ENCODE measurements at places on chromosomes 7 and 10. TPM values are rescaled to one million over a fixed set of nuclear protein-coding genes. Genes with fewer than 3 reads are reported as not detected.
A peak's percentile ranks its signal among the peaks of the same experiment; 100 is the strongest.

GRCh38 chr7:140638173-140638791 is 2.3 kb downstream of the DENND2A start:
- DNase-seq = no peak

DNA sequence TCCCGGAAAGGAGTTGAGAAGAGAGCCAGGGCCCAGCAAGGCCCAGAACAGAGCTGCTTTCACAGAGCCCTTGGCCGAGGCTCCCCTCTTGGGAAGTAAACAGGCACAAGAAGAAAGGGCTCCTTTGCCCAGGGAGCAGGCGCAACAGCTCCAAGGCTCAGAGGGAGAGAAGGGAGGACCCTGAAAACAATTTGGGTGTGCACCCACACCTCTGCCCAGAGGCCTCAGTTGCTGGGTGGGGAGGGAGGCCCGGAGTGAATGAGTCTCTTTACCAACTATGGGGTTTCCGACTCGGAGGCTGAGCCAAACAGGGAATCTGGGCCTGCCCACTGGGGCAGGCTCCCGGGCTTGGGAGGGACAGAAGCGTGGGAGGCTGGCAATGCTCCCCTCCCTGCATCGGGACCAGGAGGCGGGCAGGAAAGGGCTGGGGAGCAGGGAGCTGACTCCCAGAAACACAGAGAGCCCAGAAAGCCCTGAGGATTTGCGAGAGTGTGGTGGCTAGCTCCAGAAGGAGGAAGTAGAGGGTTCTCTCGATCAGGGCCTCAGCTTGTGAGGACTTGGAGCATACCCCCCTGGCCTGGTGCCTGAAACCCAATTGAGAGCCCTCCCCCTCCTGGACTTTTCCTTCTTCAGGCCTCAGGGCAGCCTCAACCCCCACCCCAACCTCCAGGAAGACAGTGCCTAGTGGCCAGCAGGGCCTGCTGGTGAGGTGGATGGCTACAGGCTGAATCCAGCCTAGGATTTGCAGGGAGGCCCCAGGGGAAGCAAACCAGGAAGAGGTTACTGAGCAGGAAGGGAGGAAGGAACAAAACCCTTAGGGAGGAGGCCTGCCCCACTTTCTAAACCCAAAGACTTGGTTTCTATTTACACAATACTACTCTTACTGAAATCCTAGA is 6.2 kb downstream of the C10orf105 start:
- DNase-seq = peak; percentile 67

DNA sequence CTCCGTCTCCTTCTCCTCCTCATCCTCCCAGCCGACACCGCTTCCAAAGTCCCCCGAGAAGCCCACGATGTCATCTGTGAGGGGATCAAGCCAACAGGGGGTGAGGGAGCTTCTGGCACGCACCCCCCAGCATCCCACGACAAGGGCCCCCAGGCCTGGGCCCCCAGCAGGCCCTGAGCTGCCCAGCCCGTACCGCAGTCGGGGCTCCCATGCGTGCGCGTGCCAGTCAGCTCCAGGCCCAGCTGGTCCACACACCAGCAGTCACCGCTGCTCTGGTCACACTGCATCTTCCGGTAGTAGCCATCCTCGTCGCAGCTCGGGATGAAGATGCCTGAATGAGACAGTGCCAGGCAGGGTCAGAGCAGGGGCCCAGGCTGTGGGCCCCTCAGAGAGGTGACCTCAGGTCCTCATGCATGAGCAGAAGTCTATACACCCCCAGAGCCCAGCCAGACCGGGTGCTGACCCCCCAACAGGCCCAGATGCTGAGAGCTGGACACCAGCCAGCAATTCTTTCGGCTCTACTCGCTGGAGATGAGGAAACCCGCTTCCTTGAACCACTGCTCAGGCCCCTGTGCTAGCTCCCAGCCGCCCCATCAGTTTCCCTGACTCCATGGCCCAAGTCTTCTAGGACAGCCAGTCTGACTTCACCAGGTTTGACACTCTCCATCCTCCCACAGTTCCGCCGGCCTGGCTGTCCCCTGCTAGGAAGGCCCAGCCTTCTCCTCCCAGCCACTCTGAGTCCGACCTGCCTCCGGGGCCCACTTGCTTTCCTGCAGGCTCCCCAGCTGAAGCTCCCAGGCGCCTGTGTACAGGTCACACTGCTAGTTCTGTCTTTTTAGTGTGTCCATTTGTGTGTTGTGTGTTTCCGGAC is 25.3 kb downstream of the SPOCK2 start:
- no peak for DNase-seq

DNA sequence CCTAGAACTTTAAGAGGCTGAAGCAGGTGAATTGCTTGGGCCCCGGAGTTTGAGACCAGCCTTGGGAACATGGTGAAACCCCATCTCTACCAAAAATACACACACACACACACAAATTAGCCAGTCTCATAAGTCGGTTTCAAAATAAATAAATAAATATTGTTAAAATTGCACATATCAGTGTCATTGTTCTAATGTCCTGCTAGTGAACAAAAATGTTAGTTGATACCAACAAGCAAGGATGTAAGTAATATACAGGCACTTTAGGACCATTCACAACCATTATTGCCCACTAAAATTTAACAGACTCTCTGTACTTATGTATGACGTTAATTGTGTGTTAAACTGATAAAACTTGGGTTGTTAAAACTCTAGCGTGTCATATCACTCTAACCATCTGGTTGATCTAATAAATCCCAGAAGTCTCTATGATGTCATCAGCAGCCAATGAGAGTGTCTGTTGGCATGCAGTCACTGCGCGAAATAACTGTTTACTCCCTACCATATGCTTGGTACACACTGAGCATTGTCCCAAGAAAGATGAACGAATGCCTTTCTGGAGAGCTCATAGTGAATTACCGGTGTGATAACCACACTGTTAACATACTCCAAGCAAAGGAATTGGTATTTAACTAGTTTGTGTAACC is 30.4 kb upstream of the OTUD1 start:
- DNase-seq = no peak

GRCh38 chr7:73921623-73922528 is 60.9 kb downstream of the TMEM270 start:
- DNase-seq = no peak

DNA sequence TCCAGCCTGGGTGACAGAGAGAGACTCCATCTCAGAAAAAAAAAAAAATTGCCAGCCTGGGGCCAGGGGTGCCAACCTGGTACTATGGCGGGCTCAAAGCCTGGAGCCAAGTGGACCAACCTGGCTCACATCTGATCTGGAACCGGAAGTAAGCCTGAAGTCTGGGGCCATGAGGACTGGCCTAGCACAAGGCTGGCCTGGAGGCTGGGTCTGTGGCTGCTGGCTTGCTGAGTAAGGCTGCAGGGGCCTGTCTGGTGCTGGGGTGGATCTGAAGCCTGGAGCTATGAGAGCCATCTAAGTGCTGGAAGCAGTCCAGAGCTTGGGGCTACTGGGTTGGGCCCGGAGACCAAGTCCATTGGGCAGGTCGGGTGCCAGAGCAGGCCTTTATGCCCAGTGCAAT is 84.9 kb downstream of the CCDC3 start:
- DNase-seq = no peak

DNA sequence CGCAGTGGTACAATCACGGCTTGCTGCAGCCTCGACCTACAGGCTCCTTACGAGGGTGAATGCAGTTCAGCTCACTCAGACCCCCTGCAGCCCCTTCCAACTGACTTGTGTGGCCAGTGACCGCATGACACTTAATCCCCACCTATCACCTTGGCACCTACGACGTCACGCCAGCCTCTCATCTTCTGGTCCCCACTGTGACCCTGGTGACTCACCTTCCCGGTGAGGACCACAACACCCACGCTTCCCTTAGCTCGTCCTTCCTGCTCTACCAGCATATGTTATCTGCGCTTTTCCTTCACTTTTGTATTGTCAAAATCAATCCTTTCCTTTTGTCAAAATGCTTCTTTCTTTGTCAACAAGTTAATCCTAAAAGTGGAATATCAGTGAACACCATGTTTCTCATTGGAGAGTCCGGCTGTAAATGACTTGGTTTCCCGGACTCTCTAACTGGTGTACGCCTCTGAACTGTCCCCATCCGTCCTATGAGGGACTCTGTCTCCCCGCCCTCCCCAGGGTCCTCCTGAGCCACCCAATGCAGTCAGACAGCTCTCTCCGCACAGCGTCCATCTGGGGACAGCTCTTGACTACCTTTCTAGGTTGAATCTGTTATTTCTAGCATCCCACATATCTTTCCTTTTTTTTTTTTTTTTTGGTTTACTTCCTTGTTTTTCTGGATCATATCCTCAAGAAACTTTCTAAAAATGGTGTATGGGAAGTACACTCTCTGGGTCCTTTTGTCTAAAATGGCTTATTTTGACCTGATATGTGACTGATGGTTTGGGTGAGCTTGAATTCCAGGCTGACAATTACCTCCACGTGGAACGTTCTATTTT is 37.3 kb downstream of the CFAP46 start:
- DNase-seq = no peak

- no peak for DNase-seq
These were observed 409.5 kb downstream of the ADRA2A start for GRCh38 chr10:111486346-111486745.

DNA sequence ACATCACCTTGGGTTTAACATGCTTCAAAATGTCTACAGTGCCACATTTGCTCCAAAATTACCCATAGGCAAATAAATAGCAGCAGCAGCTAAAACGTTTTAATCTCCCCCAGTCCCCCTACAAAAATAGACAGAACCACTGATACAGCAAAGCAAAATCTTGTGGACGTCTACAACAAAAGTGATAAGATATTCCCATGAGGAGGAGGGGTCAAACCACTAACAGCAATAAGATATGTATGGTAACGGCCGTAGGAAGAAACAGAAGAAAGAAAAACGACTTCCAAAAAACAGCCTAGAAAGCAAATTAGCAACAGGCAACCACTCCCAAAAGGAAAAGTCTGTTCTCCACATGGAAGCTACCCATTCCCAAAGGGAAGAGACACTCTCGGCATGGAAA is 34.5 kb upstream of the ST8SIA6 start:
- no peak for DNase-seq

DNA sequence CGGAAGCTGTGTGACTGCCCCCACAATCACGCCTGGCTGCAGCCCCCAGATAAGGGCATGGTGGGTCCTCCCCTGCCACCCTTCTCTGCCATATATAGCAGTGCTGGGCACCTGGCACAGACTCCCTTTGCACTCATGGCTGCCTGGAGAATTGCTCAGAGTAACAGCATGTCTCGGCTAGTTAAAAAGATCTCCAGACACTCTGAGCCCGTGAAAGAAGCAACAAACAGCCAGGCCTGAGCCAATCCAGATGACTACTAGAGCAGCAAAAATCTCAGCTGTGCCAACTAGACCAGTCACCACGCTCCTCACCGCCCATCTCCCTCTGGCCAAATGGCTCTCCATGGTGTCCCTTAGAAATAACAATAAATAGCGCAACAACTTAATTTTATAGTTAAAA is 71.3 kb downstream of the PARD3 start:
- no peak for DNase-seq

- DNase-seq = no peak
These were observed 132.6 kb downstream of the MAPK8 start for GRCh38 chr10:48439031-48439430.

- DNase-seq = no peak
These were observed 25.6 kb upstream of the NPS start for GRCh38 chr10:127523476-127523875.

The OGDHL gene
- total RNA-seq = 4.2 TPM

The BICC1 gene
- 7.6 TPM for total RNA-seq

The LRRC17 gene
- total RNA-seq = 27.0 TPM

The FAM107B gene
- 82.8 TPM for total RNA-seq

The SPDYE9 gene
- total RNA-seq = not detected

The C10orf120 gene
- not detected for total RNA-seq

Data from occipital lobe (tissue), 3 donors.